ENCODE measurements at places on chromosomes 1 and 21.

- peak; percentile 73 for DNase-seq
Observed at GRCh38 chr1:36306210-36306901, at the start of gene SH3D21. Gene SH3D21 (plus strand): TSS chr1:36306368. CDS start chr1:36306421, 53 bp downstream.

DNA sequence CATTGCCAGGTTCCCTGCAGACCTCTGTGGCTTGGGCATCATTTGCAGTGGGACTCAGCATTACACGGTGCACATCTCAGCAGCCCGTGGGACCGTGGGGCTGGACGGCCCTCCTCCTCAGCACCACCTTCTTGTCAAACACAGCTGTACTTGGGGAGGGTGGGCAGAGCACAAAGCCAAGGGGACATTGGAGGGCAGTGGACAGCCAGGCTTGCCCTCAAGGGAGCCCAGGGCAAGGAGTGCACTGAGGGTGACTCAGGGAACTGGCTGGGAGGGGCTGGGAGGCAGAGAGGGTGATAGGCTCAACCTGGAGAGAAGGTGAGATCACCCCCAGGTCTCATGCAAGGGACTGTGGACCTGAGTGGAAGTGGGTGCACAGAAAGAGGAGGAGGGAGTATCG, 3.4 kb downstream of the CAPN9 start:
- no peak for DNase-seq

DNA sequence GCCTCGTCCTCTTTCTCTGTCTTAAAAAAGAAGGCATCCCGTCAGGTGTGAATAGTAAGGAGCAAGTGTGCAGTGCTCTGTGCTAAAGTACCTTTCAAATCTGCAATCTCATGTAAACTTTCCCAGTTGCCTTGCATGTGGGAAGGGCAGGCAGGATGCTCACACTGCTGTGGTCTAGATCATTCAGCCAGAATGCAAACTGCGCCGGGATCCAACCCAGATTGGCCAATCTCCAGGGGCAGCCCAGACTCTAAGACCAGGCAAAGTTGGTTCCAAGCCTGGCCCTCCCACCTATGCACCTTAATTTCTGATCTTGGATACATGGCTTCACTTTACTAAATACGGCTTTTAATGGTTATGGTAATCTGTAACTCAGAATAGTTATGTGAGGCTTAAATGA, 3.2 kb upstream of the MAP1LC3C start:
- DNase-seq, result no peak

DNA sequence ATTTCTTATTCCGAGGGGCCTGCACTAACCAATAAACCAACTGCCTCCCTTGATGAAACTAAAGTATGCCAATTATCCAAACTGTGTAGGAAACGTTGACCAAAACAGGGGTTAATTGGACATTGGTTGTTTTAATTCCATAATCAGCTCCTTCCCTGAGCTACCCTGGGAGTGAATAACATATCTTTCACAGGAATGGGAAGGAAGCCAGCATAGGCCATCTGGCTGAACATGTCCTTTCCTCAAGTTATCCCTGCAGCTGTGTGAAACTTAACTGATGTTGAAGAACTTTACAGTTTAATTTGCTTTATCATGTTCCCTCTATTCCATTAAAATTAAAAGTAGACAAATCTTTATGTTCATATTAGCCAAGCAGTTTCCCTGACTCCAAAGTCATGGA, 75.4 kb downstream of the NRIP1 start:
- DNase-seq, result no peak

- DNase-seq, result no peak
Observed at GRCh38 chr21:35243171-35243570, 194.1 kb upstream of the RUNX1 start.

GRCh38 chr1:86377341-86377740, 18.8 kb downstream of the ODF2L start:
- DNase-seq, result no peak

DNA sequence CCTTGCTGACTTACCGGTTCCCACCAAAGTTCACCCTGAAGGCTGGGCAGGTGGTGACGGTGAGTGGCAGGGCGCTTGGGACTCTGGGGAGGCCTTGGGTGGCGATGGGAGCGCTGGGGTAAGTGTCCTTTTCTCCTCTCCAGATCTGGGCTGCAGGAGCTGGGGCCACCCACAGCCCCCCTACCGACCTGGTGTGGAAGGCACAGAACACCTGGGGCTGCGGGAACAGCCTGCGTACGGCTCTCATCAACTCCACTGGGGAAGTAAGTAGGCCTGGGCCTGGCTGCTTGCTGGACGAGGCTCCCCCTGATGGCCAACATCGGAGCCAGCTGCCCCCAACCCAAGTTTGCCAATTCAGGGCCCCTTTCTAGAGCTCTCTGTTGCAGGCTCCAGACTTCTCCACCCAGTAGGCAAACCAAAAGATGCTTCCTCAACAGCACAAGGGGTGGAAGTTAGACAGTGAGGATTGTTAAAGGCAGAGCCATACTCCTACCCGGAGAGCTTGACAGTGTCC, 16.4 kb upstream of the SEMA4A start:
- no peak for DNase-seq

- no peak for DNase-seq
Observed at GRCh38 chr1:6603915-6604558, 1.4 kb upstream of the KLHL21 start.

DNA sequence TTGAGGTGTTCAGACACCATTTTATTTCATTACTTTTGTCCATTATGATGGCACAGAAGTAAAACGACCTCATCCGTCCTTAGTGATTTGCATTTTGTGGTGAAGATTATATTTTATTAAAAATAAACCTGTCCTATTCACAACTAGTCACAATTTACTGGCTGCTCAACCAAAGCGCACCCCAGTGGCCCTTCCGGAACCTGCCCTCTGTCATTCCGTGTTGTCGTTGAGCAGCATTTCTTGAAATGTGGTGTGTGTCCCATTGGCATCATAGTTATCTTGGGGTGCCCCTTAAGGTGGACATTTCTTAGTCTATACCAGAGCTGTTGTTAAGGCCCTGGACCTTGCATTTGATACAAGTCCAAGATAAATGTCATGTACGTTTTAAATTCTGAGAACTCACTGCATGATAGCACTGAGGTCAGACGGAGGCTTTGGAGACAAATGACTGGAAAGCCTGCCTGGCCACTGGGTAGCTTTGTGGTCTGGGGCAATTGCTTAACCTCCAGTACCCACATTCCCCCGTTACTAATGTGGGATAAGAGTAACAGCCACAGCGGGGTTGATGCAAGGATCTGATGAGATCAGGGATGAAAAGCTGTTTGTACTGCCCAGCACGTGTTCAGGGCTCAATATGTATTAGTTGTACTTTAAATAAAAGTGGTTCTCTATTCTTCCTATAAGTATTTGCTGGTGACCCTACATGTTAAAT, 36.2 kb downstream of the BACH1 start:
- no peak for DNase-seq

DNA sequence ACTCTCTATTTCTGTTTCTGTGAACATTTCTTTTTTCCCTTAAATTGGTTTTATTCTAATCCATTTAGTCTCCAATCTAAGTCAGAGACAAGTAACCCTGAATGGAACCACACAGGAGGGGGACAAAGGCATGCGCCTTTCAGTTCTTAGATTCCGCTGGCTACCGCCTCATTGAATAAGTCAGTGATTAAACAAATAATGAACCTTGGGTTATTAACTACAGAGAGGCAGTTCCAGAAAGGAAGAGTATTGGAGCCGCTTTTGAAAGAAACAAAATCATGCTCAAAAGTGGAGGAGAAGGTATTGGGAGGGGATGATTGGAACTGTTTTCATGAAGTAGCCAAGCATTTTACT, 459.8 kb upstream of the DAB1 start:
- no peak for DNase-seq

DNA sequence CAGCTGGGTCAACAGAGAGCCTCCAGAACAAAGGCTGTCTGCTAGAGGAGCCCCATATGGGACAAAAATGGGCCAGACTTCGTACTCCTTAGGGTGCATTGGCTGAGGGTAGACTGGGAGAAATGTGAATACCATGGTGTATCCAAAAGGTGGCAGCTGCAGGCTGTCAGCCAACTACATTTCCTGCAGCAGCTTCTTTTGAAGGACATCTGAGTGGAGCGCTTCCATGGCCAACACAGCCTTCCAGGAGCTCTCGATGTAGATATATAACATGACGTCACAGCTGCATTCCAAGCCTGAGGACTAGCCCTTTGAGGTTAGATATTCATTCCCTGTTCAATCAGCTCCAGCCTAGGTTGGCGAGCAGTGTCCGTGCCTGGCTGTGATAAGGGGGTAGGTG, 107.7 kb downstream of the MAB21L3 start:
- no peak for DNase-seq

DNA sequence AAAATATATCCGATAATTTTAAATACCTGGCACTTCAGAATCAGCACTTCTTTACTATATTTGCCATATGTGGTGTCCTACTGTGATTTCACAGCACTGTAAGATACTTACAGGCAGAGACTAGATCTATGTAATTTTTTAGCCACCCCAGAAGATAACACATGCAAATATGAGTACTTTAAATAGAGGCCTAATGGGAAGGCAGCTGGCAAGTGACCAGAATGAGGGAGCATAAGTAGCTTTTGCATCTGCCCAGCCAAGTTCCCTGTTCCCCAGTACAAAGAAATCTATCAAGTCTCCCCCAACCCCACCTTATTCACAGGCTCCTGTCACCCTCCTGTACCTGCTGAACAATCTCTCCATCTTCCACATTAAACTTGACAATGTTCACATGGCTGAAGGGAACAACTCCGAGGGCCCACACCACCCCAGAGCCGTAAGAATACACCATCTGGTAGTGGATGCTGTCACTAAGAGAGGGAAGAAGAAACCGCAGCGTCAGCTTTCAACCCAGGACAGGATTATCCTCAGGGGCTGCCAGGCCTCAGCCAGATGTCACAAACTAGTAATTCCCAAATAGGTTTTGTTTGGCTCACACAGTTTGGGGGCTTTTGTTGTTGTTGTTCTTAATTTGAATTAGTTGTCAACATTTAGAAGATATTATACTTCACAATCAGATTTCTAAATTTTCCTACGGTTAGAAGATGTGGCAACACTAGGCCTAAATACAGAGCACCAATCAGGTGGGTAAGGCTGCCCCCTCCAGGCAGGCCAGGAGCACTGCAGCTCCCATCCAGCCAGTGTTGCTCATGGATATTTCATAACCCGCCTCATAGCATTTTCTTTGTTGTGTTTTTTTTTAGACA, 10.4 kb downstream of the EMC1 start:
- DNase-seq, result no peak

GRCh38 chr1:923131-923990, at the start of gene SAMD11:
Gene SAMD11 (plus strand): TSS chr1:923923. CDS start chr1:924432, 509 bp downstream.
- no peak for DNase-seq

DNA sequence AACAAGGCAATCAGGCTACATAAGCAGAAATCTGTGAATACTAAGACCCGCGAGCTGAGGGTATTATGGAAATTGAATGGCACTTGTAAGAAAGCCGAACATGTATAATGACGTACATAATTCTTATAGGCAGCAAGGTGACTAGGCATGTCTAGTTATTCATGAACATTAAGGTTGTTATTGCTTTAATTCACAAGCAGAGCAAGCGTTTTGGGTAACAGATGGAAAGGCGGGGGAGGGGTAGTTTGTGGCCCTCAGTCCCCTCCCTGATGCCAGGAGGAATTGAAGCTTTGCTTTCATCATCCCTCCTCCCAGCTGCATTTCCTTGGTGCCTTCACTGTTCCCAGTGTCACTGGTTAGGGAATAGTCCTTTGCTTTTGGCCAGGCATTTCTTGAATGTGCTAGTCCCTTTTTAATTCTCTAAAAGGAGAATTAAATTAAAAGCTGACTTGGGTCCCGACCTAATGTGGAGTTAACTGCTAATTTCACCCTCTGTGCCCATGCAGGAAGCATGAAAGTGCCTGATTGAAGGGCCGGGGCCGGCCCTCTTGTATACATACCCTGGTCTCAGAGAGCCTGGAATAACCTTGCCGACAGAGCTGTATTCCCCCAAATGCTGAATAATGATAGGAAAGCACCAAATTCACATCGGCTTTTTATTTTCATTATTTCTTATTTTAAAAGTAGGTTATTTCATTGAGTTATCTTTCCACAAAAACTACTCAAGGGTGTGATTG, 42.5 kb downstream of the RYR2 start:
- DNase-seq, result no peak

DNA sequence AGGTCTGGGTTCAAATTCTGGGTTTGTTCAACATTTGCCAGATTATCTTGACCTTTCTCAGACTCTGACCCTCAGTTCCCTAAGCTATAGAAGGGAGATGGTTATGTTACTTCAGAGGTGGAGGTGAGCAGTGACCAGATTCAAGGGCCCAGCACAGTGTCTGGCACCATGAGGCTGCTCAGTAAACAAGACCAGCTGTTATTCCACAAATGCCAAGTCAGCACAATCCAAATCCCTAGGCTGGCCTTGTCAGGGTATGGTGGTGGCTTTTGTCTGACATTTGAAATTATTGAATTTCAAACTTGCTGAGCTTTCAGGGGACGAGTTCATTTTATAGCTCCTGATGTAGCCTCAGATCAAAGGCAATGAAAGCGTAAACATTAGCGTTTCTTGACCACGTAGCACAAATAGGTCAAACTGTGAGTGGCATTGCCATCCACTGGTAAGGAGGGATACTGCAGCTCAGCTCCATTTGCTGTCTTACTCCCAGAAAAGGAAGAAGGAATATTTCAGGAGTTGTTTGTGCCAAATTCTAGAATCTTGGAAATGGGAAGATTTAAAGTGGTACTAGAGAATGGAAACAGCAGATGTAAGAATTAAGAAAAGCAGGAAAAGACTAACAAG, 94.3 kb upstream of the EDN2 start:
- DNase-seq, result no peak

- no peak for DNase-seq
Observed at GRCh38 chr1:69738458-69739250, 170.9 kb downstream of the LRRC7 start.

DNA sequence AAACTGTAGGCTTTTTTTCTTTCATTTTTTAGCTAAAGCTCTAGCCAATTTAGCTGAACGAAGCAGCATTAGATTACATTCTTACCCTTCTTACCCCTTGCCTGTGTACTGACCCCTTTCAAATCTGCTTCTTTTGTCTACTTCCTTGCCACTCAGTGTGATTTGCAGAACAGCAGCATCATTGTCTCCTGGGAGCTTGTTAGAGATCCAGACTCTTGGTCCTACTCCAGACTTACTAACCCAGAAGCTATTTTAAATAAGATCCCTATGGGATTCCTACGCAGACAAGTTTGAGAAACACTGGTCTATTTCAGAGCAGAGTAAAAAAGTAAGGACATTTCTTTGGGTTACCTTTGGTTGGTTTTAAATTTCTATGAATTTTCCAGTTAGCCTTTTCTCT, 13.8 kb downstream of the LRRC39 start:
- DNase-seq, result no peak

DNA sequence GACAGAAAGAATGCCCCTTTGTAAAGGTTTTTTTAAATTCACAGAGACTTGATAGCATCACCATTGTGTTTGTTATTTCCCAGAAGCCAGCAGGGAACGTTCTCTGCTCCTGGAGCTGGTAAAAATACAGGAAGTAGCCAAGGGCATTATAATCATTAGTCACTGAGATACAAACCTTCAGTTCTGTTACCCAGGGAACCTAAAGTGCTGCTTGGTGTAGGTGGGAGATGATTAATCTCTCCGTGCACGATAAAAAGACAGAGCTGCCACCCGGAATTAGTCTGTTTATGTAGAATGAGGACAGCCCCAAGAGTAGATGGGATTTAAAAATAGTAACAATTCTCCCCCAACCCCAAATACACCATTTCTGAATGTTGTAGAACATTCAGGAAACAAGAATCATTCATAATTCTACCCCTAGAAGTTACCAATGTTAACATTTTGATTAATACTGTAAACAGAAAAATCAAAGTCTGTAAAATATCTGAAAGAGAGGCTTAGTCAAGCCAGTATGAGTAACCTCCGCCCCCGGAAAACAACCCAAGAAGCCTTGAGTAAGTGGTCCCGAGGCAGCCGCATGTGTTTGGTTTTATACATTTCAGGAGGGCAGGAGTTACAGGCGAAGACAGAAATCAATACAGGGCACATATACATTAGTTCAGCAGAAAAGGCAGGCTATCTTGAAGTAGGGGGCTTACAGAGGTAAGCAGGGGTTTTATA, 45.3 kb upstream of the CTBS start:
- no peak for DNase-seq

Measured in NCI-H2107 (cell line).